ENCODE measurements at places on chromosomes 6 and 20.

GRCh38 chr6:75855052-75855451 lies 106.0 kb downstream of the MYO6 start:
- DNase-seq = peak; percentile 77

DNA sequence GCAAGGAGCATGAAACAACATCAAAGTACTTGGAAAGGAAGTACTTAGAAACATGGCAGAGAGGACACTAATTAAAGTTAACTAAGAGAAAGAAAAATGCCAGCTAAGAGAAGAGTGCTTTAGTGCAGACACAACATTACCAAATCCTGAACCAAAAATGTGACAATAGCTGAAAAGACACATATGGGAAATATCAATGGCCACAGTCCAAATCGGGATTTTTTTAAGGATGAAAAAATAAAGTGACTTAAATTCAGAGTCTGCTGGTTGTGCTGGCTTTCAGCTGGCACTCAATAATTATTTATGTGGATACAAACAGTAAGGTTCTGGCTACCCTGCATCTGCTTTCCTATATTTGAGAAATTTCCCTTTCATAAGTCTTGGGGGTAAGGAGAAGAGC lies 12.6 kb upstream of the DST start:
- DNase-seq = no peak

- no peak for DNase-seq
These were observed 49.9 kb upstream of the PMEPA1 start for GRCh38 chr20:57759724-57760123.

- no peak for DNase-seq
These were observed 26.2 kb downstream of the IL22RA2 start for GRCh38 chr6:137147195-137147594.

DNA sequence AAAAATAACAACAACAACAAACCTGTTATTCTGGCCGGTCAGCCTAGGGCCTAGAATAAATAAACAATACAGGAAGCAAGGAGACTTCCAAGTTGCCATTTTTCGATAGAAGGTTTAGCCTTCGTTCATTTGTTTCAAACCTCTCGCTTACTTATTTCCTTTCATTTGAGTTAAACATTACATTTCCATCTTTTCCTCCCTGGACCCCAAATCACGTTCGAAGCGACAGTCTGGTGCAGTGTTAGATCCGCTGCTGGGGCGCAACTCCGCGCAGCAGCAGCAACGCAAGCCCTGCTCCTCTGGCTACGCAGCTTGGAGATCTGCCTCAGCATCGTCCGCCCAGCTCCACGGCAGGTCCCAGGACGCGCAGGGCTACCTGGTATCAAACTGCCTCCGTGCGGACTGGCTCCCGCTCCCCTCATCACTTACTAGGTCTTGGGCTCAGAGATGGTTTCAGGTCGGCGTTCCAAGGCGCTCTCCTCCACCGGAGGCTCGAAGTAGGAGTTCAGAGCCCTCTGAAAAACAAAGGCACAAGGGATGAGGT lies 530 bp downstream of the TDP2 start:
- peak; percentile 21 for DNase-seq

- DNase-seq = no peak
These were observed 64.6 kb downstream of the SYNE1 start for GRCh38 chr6:152572338-152573088.

DNA sequence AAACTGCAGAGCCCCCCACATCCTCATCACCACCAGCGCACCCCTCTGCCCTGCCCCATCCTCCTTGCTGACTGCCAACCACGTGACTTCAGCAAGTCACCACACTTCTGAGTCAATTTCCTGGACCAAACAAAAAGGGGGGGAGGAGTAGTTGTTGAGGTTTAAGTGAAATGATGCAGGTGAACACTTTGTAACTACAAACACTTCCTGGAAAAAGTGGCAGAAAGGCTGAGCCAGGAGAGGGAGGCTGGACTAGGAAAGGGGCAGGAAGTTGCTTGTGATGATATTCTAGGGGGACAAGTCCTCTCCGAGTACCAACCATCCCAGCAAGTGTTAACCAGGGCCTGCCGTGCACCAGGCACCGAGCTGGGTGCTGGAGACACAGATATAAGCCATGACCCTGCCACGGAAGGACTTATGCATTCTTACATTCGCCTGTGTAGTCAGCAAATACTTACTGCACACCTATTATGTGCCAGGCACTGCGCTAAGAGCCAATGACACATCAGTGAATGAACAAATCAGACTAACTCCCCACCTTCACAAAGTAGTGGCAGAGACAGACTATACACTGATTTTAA lies 67.3 kb downstream of the PREX1 start:
- DNase-seq = peak; percentile 31

DNA sequence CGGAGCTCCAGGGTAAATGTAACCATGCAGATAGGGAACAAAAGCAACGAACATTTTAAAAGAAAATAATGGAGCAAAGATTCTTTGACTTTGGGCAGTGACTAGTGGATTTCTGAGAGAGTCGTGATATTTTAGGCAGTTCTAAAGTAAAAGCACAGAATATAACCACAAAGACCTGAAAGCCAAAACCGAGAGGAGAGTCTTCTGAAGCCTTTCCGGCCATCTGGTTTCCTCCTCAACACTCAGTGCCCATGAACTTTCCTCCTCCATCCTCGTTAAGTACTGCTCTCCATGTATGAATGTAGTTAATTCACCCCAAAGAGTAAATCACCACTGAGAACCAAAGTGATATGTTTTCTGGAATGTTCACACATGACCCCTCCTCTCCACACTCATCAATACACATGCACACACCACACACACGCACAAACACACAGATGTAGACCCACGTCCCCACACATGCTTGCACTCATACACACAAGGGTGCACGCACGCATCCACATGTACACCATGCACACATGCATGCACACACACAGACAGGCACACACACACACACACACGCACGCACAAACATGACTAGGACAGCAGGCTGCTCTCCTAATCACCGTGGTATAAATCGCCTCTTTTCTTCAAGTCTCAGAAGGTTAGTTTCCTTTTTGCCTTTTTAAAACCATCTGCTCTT lies 109.5 kb downstream of the MYLK4 start:
- no peak for DNase-seq

DNA sequence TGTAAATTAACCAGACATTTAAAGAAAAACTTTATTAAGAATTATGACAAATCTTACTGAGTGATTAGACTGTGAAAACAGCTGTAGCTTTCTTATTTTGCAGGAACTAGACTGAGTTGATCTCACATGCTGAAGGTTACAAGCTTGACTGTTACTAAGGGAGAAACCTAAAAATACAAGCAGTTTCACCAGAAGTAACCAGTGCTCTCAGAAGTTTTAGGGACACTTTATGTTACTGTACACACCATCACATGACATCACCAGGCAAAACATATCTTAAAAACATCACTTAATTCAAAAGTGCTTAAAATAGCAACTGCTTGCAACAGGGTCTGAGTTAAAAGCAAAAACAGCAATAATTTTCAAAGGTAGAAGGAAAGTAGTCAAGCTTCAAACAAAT lies 5.4 kb downstream of the FBXO30 start:
- no peak for DNase-seq

DNA sequence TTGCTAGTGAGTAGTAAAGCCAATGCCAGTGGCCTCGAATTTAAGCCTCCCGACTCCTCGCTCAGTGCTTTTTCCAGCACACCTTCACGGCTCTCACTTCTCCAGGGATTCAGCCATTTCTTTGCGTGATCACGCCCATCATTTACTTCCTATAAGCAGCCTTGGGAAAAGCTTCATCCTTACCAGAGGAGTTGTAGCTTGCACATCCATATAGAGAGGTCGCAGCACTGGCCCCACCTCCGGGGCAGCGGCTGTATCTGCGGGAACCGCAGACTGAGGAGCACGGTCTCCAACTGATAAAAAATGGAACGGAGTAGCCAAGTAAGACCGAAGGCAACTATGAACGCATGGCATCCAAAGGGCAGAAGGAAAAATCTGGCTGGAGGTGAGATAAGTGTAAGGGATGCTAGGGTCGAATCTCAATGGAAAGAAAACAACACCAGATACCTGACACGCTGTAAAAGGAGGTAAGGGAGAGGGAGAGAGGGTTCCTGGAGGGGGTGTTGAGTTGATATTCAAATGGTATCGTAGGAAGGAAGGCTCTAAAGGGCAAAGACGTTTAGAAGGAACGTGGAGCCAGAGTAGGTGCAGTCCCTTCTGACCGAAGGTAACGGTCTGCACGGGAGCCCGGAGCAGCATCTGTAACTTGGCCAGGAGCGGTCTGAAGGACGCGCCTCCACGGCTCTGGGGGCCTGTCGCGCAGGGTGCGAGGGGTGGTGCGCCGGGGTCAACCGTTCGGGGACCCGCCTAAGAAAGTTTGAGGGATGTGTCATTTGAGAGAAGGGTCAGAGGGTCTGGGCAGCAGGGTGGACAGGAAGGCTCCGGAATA lies 640 bp downstream of the NFS1 start:
- no peak for DNase-seq

- peak; percentile 49 for DNase-seq
These were observed 72.4 kb upstream of the TMEM181 start for GRCh38 chr6:158487495-158487894.

- DNase-seq = peak; percentile 33
These were observed 152.2 kb upstream of the SOX4 start for GRCh38 chr6:21441386-21441785.

DNA sequence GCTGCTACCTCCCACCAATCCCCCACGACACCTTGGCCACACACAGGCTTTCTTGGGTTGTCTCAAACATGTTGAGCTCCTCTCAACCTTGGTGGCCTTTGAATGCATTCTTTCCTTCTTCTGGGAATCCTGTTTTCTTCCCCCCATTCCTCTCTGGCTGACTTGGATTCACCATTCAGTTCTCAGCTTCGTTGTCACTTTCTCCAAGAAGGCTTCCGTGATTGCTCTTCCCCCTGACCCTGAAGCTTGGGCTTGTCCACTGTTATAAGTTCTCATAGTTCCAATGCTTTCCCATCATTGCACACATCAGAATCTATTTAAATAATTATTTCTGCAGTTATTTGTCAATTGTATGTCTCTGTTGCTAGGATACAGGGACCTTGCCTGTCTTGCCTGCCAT lies 64.2 kb downstream of the RBM38 start:
- DNase-seq = no peak

- DNase-seq = peak; percentile 90
These were observed 40.6 kb downstream of the CTNNBL1 start for GRCh38 chr20:37734228-37734985.

DNA sequence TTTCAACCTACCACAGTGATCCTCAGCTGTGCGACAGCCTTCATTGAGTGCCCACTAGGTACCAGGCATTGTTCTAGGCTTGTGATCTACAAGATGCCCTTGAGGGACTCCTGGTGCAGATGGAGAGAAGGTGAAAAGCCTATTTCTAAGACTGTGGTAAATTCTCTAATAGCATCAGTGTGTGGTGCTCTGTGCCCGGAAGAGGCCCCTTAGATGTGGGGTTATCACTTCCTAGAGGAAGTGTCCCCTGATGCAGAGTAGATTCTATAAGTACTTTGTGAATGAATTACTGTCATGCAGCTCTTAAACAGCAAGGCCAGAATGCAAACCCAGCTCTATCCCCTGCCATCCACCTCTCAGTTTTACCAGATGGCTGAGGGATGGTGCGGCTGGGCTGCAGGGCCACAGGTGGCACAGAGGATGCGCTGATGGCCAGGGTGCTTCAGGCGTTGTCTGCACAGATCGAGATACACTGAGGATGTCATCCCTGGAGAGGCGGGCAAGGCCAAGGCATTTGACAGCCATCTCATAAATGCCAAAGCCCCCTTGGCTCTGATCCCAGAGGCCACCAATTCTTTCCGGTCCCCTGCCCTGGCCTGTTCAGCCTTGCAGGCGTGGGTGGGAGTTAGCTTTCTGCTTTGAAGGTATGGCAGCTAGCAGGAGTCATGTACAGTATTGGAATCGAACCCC lies 96.7 kb downstream of the TOX2 start:
- no peak for DNase-seq

DNA sequence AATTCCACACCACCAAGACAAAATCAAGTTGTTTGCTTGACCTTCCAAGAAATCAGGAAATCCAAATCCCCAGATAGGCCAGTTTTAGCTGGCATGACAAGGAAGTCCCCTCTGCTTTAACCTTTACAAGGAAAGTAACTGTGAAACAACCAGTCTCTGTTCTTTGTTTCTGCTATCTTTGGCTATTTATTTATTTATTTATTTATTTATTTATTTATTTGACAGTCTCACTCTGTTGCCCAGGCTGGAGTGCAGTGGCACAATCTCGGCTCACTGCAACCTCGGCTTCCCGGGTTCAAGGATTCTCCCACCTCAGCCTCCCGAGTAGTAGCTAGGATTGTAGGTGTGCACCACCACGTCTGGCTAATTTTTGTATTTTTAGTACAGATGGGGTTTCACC lies 14.5 kb upstream of the GMNN start:
- DNase-seq = no peak

DNA sequence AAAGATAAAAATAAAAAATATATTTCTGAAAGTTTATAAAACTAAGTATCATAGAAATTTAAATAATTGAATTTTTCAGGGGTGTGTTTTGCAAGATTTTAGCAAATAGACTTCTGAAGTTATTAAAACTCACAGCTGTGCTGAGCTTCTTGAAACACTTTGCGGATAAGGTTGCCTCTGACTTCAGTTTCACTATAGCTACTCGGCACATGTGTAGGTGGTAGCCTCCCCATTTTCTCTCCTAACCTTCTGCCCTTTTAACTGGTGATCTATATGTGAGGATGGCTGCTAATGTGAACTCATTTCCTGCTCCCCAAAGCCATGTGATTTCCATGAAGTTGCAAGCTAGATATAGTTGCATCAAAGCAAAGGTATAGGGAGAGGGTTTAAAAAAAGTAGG lies 129.3 kb upstream of the STMND1 start:
- DNase-seq = no peak

GRCh38 chr20:19628570-19629134 lies 129.4 kb upstream of the RIN2 start:
- DNase-seq = peak; percentile 60

DNA sequence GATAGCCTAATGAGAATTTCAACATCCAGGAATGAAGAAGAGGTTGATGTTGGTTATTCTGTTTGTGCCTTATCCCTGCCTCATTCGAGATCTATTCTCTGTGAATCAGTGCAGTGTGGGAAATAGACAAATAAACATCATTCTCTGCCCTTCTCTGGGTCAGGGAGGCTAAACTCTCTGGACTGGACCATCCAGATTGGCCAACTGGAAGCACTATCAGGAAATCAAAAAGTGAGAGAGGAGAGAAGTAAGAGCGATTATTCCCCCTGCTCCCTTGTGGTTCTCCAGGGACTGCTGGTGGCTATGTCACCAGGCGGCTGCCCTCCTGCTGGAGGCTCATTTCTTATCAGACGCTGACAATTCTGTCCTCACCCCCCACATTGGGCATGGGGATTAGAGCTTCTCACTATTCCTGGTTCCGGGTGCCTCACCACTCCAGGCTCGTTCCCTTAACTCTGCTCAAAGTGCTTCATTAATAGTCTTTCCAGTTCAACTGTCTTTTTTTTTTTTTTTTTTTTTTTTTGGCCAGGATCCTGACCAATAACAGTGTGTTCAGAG lies 201.7 kb upstream of the RREB1 start:
- no peak for DNase-seq

GRCh38 chr6:117546674-117547073 lies 55.6 kb downstream of the GOPC start:
- DNase-seq = no peak

GRCh38 chr20:50220894-50221365 lies 30.3 kb downstream of the CEBPB start:
- no peak for DNase-seq
